NCI-H1105 (cell line): ENCODE measurements at places on chromosomes 13 and 19.

GRCh38 chr19:43526884-43527859 is at the start of gene ETHE1:
ETHE1 (minus strand) TSS chr19:43527201; CDS start chr19:43527177, 24 bp downstream.
- peak; percentile 51 for DNase-seq

DNA sequence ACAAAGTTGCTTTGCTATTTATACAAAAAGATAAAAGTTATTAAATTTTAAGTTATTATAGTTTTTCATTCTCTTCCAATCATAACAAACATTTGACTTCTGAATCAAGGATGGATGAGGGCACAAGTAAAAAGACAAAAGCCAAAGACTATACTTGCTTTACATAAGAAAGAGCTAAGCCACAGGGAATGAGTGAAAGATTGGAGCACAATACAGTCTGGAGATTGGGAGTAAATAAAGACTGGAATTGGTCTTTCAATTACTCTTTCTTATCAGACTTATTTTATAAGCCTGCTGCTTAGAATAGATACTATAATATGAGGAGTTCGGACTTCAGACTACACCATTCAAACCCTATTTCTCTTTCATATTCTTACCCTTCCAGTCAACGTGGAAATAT is 1874.1 kb upstream of the PRR20A start:
- DNase-seq = no peak

DNA sequence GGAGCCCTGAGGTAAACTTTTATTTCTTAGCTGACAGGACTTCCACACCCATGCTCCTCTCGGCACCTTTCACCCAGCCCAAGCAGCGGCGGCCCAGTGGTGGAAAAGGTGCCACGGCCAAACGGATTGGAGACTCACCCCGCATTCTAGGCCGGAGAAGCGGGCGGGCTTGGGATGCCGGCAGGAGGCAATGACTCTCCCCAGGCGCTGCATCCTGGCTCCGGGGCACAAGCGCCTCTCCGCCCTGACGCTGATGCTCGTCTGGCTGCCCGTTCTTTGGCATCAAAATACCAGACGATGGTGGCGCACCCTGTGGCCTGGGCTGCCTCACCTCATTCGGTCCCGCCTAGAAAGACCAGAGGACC is 6.7 kb upstream of the ZNF606 start:
- no peak for DNase-seq

- DNase-seq = no peak
Measured at GRCh38 chr19:7226739-7227138, 67.5 kb downstream of the INSR start.

DNA sequence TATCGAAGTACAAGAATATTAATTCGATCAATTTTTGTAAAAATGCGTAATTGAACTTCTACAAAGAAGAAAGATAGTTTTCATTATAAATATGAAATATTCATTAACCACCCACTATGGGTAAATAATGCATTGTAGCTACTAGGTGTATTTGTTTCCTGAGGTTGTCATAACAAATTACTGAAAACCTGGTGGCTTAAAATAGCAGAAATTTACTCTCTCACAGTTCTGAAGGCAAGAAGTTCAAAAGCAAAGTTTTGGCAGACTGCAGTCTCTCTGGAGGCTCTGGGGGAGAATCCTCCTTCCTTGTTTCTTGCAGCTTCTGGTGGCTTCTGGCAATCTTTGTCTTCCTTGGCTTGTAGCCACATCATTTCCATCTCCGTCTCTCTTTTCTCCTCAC is 99.2 kb upstream of the MIR17HG start:
- no peak for DNase-seq

- DNase-seq = no peak
Measured at GRCh38 chr13:45951724-45952123, 100.2 kb upstream of the SIAH3 start.

- no peak for DNase-seq
Measured at GRCh38 chr19:2259336-2259735, 3.1 kb upstream of the JSRP1 start.

- DNase-seq = no peak
Measured at GRCh38 chr19:1810439-1811160, 1.5 kb downstream of the ATP8B3 start.

DNA sequence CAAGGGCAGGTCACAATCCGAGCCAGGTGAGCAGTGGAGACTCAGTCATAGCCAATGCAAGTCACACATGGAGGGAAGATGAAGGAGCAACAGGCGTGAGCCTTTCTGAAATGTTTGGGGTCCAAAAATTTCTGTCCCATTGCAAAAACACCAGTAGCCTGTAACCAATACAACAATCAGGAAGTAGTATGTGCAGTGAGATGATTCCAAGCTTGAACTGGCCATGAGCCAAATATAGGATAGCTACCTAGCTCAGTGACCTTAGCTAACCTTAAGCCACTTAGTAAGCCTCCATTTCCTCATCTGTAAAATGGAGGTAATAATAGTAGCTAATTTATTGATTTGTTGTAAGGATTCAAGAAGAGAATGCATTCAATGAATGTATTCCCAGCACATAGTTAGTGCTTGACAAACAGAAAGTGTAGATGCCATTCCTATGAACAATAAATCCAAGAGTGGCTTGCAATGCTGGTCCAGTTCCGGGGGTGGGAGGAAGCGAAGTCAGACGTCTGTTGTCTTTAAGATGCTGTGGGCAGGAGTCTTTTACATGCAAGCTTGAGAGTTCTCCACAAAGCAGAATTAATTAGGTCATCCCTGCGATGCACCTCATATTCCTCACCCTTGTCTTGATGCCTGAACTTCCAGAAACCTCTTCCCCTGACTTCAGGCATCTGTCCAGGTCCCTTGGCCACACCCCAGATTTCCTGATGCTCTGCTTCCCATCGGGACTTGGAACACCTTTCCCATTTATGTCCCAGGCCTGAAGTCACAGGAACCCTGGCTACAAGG is 195.7 kb upstream of the UBL3 start:
- no peak for DNase-seq

DNA sequence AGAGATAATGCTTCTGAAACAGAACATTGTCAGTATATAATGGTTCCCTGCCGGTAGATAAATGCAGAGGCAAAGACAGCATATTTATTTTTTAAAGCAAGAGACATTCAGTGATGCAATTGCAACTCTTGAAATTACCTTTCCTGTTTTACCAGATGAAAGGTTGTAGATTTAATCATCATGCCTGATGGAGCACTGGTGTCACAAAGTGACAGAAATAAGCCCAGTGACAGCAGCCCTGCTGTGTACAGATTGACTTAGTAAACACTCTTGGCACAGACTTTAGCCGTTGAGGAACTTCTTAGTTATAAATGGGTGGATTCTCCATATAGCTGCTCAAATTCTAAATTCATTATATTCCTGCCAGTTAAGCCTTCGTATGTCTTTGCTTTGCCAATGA is 172.5 kb downstream of the ITGBL1 start:
- no peak for DNase-seq

DNA sequence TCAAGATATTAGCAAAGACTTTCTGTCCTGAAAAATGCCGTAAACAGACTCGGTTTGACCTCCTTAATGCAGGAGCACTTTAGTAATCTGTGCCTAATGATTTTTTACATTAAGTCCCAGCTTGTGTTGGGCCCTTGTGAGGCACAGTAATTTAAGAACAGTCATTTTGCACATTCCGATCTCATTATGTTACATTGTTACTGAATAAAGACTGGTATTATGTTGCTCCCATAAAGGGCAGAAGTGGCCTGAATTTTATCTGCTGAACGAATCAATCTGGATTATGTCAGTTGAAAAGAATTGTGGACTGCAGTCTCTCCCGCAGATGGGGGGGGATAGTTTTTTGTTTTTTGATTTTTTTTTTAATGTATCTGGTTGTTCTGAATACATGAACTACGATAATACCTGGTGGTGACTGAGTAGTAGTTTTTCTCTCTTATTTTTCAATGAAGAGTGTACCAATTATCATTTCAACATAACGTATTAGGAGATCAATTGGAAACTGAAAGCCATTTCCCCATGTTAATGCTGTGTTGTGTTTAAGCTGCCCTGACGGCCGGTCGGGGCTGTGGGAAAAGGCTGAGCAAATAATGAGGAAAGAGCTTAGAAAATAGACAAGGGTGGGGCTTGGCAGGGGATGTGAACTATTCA is 290.2 kb downstream of the ZNF536 start:
- peak; percentile 29 for DNase-seq

DNA sequence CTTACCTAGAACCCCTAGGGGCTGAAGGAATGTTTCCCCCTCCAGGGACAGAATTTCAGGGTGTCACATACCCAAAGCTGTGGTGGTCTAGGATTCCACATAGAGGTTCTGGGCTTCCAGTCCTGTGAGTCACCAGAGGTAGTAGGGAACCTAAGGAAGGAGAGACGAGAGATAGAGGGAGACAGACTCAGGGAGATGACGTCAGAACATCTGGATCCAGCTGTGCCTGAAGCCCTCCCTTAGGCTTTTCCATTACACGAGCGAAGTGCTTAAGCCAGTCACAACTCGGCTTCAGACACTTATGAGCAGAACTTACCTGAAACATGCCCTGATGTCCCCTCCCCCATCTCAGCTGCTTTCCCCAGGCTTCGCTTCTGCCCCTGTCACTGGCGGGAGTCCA is 11.8 kb upstream of the SELENOW start:
- DNase-seq = no peak

DNA sequence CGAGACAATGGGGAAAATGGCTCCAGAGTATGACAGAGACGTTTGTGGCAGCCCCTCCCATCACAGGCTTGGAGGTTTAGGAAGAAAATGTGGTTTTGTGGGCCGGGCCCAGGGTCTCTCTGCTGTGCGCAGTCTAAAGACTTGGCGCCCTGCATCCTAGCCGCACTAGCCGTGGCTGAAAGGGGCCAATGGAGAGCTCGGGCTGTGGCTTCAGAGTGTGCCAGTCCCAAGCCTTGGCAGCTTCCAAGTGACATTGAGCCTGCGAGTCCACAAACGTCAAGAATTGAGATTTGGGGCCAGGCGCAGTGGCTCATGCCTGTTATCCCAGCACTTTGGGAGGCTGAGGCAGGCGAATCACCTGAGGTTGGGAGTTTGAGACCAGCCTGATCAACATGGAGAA is 513.1 kb downstream of the PCDH17 start:
- no peak for DNase-seq

GRCh38 chr13:27770809-27771208 is 21.5 kb upstream of the GSX1 start:
- DNase-seq = no peak

DNA sequence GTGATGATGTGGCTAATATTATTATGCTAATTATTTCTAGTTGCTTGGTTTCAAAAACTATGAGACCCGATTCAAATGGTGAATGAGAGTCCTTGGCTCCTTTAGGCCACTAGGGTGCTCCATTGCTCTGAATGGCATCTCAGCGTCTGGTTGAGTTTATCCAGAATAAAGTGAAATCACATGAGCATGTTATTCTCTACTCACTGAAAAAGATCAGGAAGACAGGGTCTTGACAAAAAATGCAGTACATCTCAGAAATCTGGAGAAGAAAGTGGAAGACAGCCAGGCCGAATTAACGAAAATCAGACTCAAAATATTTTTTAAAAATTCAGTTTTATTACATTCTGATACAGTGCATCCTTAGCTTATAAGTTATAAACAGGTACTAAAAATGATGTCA is 516.2 kb downstream of the MYO16 start:
- peak; percentile 62 for DNase-seq

DNA sequence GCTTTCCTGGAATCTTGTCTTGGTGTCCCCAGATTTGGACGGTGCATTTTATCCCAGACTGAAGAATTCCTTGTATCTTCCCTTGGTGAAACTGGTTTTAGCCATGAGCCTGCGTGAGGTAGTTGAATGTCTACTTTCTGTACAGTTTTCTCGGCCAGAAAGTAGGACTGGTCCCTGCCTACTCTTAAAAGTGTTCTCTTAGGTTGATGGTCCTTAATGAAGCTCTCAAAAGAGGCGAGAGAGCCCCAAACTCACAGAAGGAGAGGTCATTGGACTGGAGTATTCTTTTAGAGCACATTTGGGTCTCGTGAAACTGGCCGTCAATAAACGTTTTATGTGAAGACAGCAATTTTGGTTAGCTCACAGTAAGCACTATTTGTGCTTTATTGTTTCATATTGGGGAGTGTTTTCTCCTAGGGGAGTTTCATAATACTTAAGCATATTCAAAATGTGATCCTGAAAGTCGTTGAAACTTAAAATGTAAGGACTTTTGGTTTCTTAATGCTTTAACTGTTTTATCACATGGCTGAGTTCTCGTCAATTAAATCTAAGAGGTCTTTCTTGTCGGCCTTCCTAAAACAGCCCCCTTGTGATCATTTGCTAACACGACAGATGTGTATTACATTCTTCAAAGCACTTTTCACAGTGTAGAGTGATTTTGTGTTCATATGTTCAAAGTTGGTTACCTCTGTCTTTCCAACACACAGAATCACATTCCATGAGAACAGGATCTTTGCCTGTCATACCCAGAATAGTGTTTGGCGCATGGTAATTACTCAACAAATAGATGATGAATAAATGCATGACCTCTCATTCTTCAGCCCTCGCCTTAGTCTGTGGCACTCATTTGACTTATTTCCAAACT is 889 bp downstream of the GTF2F2 start:
- DNase-seq = no peak

- no peak for DNase-seq
Measured at GRCh38 chr19:18491995-18492953, 29.6 kb downstream of the ELL start.

- DNase-seq = no peak
Measured at GRCh38 chr13:27263438-27263837, 7.2 kb upstream of the RASL11A start.

GRCh38 chr19:1860042-1860775 is 3.2 kb downstream of the KLF16 start:
- no peak for DNase-seq

GRCh38 chr19:19594381-19594780 is 24.1 kb downstream of the PBX4 start:
- DNase-seq = no peak

- no peak for DNase-seq
Measured at GRCh38 chr19:49020342-49020741, 3.5 kb upstream of the LHB start.

DNA sequence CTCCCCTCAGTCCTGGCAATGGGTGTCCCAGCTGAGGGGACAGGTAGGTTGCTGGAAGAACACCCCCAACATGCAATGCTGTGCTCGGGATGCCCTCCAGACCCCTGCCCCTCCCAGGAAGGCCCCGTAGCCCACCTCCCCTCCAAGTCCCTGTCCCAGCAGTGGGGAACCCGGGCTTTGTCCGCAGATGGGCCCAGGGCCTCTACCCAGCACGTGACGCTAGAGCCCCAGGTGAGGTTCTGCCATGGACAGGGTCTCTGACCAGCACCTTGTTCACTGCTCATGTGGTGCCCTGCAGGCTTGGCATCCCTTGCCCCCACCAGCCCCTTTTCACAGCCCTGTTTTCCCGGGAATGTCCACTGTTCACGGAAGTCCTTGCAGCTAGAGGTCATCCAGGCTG is 220.0 kb upstream of the SGCG start:
- DNase-seq = no peak

DNA sequence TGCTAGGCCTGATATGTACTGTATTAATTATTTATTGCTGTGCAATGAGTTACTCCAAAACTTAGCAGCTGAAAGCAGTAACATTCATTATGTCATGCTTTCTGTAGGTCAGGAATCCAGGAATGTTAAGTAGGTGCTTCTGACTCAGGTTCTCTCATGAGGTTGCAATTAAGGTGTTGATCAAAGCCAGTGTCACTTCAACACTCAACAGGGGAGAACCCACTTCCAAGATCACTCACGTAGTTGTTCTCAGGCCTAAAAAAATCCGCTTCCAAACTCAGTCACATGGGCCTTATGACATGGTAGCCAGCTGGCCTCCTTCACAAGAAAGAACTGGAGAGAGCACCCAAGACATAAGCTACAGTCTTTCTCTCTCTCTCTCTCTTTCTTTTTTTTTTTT is 211.1 kb upstream of the NBEA start:
- DNase-seq = no peak

- no peak for DNase-seq
Measured at GRCh38 chr13:20679879-20680278, 23.6 kb upstream of the IL17D start.
